ENCODE measurements at places on chromosomes 16 and 17.

DNA sequence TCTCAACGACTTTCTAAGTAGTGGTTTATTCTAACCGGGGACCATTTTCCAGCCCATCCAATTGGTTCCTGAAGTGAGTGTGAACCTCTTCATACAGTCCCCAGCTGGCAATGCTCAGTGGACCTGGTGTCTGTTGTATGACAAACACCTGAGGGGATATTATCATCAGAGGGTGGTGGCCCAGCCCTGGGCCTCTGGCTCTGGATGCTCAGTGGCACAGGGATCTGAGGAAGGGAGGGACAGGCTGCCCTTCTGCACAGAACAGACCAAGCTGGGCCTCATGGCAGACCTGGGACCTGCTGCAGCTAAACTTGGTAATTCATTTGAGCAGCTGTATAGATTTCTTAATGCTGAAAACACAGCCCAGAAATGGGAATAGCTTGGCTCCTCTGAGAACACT, 72.6 kb downstream of the IRX5 start:
- no peak for DNase-seq

DNA sequence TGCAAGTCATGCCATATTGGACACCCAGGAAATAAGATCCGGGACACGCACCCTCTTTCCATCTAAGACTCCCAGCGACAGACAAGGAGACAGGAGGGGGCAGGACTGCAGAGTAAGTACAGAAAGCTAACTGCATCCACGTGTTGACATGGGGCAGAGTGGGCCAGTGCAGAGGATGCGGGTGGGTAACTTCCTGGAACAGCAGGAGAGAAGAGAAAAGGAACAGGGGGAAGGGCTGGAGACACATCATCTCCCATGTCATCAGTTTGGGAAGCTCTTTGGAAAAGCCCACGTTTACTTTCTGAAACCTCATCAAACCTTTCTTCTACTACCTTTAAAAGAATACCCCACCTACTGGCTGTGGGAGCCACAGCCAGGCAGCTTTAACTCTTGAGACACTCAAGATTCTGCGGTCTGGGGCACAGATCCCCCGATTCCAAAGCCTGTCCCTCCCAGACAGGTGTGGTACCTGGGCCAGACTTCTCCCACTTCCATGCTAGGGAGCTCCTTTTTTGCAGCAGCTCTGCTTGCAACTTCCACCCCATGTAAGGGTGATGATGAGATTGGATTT, 273.5 kb upstream of the RPL38 start:
- DNase-seq = no peak

GRCh38 chr17:42520540-42520951, 15.5 kb upstream of the NAGLU start:
- peak; percentile 39 for DNase-seq

DNA sequence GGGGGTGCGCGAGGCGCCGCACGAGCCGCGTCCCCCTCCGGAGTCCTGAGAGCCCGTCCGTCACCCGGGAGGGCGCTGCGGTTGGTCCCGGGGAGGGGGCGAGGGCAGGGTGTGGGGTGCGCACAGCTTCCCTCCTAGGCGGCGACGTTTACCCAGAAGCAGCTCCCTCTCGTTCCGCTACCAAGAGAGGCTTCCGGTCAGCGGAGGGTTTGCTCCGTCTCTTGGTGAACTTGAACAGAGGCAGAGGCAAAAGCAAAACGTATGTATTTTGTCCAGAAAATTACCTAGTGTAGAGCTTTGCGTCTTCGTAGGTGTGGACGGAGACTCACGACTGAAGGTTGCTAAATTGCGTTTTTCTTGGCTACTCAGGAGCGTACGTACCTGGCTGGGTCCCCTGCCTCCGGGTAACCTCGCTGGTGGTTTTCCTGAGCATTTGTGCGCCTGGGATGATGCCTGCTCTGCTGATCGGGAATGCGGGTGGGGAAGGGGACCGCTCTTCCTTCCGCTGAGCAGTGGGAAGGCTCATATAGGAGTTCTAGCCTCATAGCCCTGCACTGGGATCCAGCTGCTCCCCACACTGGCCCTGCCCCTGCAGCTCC, 833 bp downstream of the WSCD1 start:
- no peak for DNase-seq

DNA sequence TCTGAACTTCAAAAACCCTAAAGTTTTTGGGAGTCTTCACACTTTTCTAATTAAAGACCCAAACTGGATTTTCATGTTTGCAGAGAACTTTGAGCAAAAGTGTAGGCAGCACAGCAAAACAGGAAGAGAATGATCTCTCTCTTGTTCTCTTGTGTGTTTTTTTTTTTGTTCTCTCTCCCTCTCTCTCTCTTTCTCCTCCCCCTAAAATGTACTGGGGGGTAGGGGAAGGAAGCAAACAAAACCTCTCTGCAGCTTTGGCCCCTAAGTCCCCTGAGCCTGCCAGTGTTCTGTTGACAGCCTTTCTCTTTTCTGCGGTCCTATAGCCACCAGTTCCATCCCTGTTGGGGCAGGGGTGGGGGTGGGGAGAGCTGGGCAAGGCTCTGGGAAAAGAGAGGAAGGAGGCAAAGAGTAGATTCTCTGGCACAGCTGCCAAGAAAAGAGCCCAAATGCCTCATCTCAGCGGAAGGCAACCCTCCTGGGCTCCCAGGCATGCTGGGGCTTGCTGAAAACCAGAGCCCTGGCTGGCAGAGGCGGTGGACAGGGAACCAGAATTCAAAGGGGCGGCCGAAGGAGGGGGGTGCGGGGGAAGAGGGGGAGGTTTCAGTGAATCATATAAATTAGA, 295.3 kb downstream of the SOX9 start:
- DNase-seq = no peak

DNA sequence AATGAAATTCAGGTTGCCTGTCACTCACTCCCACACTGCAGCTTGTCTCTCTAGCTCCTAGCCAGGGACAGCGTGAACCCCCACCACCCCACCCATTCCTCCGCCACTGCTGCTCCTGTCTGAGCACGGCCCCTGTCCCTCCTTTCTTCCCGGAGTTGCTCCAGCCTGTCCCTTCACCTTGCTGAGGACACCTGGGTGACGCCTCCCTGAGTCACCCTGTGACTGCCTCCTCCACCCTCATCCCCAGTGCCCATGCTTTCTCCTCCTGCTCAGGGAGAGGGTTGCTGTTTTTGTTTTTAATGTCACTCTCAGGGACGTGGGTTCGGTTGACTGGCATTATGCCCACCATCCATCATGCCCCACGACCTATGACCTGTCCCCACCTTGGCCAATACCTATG, 25.8 kb upstream of the NAT9 start:
- no peak for DNase-seq

GRCh38 chr16:66161942-66162341, 204.5 kb upstream of the CDH5 start:
- DNase-seq = no peak

DNA sequence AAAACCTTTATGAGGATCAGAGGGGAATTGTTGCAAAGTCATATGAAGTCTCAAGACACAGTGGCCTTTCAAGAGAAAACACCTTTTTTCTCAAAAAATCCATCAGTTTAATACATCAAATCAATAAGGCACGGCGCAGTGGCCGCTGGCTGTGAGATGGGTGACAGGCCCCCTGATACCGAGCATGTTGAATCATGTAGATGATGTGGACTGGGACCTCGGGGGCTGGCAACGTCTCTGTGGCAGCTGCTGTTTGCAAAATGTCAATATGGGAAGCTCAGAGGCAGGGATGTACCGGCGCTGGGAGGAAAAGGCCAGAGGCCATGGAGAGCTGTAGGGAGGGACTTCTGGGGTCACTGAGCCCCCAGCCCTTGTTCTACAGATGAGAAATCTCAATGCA, 169.1 kb downstream of the GSG1L start:
- DNase-seq = no peak

DNA sequence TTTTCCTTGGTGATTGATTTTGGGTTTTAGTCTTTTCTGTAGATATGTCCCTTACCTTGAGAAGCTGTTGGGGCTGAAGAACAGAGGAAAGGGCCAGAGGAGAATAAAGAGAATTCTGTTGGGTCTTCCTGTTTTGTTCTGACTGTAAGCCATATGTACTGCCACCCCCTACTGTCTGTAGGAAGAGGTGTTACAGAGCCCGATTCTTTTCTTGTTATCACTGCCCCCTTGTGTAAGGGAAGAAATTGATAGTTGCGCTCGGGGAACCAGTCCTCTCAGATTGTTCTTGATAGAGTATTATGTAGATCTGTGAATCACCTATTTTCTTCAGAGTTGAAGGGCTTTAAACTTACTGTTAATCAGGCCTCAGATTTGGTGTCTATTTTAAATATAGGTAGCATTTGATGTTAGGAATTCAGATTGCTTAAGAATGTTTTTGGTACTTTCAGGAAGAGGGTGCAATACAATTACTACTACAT, 2.4 kb downstream of the TANC2 start:
- DNase-seq = peak; percentile 87

- DNase-seq = no peak
These were observed 4.7 kb downstream of the PFAS start for GRCh38 chr17:8253801-8254200.

- DNase-seq = no peak
These were observed 19.9 kb upstream of the PITPNM3 start for GRCh38 chr17:6576038-6576785.

DNA sequence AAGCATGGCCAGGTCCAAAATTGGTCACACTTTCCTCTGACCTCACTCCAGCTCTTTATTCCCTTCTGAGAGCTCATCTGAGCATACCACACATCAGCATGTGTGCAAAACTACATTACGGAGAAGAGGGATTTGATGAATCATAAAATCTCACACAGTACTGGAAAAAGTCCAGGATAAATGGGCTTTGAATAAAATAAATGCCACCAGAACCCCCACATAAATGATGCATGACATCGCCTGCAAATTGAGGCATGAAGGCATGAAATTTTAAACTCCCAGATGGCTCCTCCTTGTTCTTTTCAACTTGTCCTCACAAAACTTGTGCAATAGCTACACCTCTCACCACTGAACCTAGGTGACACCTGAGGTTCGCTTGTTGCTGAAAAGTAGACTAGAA, 439.5 kb downstream of the CA10 start:
- DNase-seq = no peak

GRCh38 chr17:76383546-76384221, 725 bp upstream of the SPHK1 start:
- peak; percentile 61 for DNase-seq

DNA sequence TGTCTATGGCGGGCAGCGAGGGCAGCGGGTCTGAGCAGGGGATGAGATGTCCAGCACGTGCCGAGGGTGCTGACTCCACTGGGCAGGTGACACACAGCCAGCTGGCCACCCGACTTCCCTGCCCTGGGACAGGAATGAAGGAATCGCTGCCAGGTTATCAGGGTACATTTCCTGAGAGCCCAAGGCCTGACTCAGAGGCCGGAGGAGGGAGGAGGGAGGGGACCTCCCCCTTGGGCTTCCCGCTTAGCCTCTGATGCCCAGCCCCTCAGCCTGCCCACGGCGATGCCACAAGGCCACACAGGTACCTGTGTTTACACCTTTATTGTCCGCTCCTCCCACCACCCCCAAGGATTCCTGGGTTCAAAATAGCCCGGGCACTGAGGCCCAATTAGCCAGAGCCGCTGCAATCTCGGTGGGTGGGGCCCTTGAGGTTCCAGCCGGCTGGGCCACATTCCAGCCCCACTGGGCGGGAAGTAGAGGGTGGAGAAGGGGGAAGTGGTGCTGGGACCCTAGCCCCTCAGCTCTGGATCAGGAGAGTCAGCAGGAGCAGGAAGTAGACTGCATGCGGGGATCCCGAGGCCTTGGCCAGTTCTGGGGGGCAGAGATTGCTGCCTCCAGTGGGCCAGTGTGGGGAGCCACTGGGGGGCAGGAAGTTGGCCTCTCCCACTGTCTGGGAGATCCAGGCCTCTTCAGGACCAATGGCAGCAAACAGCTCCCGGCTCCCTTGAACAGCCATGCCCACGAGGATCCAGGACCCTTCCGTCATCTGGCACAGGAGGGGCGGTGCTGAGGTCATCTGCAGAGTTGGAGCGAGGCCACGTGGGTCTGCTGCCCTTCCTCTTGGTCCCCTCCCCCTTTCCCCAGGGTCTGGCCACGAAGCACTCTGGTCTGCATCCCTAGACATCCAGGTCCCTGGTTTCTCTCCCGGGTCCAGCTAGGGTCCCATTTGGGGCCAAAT, 3.4 kb upstream of the PRSS8 start:
- peak; percentile 43 for DNase-seq

GRCh38 chr16:85149776-85150175, 37.5 kb upstream of the CIBAR2 start:
- DNase-seq = no peak

GRCh38 chr16:22030087-22030812, 22.3 kb downstream of the MOSMO start:
- DNase-seq = no peak

DNA sequence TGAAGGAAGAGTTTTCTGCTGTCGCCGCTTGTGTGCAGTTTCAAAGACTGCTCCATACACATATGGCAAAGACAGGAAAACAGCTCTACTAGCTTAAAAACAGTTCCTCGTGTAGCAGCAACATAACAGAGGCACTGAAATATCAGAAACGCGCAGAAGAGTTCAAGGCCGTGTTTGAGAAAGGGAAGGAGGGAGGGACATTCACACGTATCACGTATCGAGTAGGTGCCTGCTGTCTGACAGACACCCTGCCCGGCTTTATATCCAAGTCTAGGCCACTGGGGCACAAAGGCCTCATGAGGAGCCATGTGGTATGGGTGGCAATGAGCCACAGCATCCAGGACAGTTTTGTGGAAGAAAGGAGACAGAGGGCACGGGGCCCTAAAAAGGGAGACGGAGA, 50.3 kb downstream of the PLXDC1 start:
- DNase-seq = no peak

- DNase-seq = peak; percentile 9
These were observed 114.6 kb upstream of the NOG start for GRCh38 chr17:56478836-56479447.

DNA sequence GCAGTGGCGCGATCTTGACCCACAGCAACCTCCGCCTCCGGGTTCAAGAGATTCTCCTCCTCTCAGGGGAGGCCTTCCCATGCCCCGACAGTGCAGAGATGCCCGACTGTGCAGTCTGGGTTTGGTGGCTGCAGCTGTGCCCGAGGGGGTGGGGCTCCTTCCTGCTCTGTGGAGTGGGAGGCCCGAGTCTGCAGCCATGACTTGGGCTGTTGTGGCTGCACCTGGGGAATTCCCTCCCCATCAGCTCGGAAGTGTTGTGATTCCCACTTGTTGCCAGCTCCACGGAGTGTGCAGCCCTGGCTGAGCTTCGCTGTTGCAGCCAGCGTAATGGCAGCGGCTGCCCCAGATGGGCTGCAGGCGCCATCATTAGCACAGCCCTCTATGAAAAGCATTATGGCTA, 66.4 kb upstream of the SMIM36 start:
- peak; percentile 32 for DNase-seq

GRCh38 chr16:80107900-80108299, 432.9 kb upstream of the DYNLRB2 start:
- no peak for DNase-seq

- DNase-seq = no peak
These were observed 575.2 kb upstream of the CDH11 start for GRCh38 chr16:65697065-65697464.

GRCh38 chr17:50080827-50081226, 14.3 kb upstream of the PDK2 start:
- DNase-seq = no peak

- no peak for DNase-seq
These were observed 102.3 kb downstream of the NPIPB11 start for GRCh38 chr16:29304251-29304650.

GRCh38 chr16:85350973-85351372, 238.7 kb upstream of the CIBAR2 start:
- DNase-seq = peak; percentile 66
